Tibial nerve (tissue), 4 donors: ENCODE measurements at places on chromosomes 13 and 19. TPM values are rescaled to one million over a fixed set of nuclear protein-coding genes. Genes with fewer than 3 reads are reported as not detected.

SYT3 gene
- total RNA-seq: not detected

OR7E24 gene
- total RNA-seq: not detected

- H3K27me3 ChIP-seq: no peaks in the 10 kb centered on the region
- H3K27ac ChIP-seq: no peak overlapping the region
- H3K36me3 ChIP-seq: no peaks in the 10 kb centered on the region
- DNase-seq: no peak
- no peak overlapping the region for H3K4me3 ChIP-seq
- H3K4me1 ChIP-seq: no peaks in the 10 kb centered on the region
Observed at GRCh38 chr13:99828123-99828522, 143.4 kb downstream of the ZIC5 start.

SHISA2 gene
- 7.5 TPM for total RNA-seq

DNA sequence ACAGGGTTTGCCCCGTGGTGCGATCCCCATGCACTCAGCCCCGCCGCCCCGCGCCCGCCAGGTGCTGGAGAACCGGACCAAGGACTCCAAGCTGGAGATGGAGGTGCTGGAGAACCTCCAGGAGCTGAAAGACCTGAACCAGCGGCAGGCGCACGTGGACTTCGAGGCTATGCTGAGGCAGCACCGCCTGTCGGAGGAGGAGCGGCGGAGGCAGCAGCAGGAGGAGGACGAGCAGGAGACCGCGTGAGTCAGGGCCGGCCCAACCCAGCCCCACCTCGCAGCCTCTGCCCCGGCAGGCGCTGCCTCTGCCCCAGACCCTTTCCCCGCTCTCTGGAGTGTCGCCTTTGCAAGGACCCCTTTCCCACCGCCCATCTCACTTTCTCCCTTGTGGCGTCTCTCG, 11.3 kb downstream of the YJU2 start:
- no peaks in the 10 kb centered on the region for H3K4me1 ChIP-seq
- no peak overlapping the region for H3K4me3 ChIP-seq
- no peaks in the 10 kb centered on the region for H3K27me3 ChIP-seq
- no peak overlapping the region for H3K27ac ChIP-seq
- peaks cover 42% of the 10 kb centered on the region for H3K36me3 ChIP-seq

DNA sequence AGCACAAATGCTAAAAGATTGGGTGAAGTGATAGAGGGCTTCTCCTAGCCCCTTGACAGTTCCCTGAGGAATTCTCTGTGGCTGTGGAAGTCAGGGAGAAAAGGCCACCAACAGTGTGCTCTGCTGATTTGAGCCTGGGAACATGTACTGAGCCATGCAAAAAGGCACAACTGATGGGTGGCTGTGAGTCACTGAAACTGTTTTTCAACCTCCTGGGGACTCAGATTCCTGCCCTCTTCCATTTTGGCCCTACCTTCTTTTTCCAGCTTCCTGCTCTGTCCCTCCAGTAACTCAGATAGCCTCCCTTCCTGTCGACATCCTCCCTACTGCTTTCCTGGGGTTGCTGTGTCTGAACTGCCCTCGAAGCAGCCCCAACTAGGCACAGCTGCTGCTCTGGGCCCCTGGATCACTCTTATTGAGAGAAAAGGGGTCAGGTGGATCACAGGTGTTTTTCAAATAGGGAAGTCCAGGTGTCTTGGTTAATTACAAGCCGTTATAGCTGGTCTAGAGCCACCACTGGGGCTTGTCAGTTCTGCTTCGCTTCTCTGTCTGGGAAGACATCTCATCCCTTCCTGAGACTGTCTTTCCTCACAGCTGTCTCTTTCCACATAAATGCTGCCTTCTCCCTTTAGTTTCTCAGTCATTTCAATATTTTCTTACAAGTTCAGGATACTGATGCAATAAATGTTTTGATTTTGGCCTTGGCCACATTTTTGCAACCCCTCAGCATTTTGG, 13.7 kb downstream of the FAM124A start:
- no peak overlapping the region for H3K4me3 ChIP-seq
- H3K4me1 ChIP-seq: no peaks in the 10 kb centered on the region
